GM19239 (cell line): ENCODE measurements at places on chromosomes 6 and 20.

DNA sequence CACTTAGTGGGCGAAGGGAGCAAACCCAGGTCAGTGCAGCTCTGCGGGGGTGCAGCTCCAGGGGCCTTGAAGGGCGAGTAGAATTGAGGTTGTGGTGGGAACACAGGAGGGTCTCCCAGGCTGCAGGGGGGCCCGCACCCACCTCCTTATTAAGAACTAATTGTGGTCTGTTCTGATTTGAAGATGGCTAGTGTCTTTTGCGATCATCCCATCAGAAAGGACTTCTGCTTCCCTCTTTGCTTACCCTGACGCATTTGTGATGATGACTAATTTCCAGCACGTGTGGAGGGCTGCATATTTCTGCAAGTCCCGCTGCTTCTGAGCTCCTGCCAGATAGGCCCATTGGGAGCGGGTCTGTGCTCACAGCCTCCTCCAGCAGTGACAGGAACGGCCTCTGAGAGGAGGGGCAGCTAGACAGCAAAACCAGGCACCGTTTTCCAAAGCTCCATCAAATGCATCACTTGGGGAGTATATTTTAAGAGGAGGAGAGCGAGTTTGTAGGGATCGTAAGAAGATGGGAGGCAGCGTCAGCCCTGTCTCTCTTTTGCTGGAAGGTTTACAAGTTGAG lies 268.9 kb downstream of the CDH4 start:
- DNase-seq: no peak

GRCh38 chr6:8879334-8879733 lies 444.0 kb upstream of the SLC35B3 start:
- DNase-seq: no peak

GRCh38 chr6:54787825-54788224 lies 58.7 kb upstream of the FAM83B start:
- DNase-seq: no peak

DNA sequence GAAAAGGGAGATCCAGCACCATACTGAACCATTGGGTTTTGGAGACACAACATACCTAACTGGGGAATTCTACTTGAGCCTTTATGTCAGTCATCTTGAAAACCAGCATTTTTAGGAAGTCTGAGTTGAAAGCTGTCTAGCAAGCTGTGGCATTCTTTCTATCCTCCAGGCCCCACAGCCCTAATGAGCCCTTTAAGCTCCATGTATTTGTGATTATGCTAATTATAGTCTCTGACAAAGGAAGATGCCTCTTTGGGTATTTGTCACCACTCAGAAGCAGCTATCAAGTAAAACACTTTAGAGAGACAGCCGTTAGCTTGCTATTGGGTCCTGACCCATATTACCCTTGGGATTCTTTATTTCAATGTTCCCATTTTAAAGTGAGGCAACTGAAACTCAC lies 159.5 kb upstream of the MANEA start:
- no peak for DNase-seq

- DNase-seq: no peak
These were observed 1.4 kb downstream of the BACH2 start for GRCh38 chr6:90294989-90295853.

DNA sequence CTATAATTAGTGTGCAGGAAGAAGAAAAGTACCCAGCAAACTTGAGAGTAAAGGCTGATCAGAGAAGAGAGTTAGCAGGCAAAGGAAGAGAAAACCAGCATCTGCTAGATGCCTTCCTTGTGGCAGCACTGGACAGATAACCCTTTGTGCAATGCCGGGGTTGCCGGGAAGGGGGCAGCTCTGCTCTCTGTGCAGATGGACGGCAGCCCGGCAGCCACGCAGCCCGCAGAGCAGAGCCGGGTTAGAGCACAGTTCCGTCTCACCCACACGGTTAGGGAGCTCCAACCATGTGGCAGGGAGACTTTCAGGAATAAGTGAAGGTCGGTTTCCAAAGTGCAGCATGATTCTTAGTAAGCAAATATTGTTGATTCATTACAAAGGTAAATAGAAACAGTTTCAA lies 80.0 kb upstream of the RPS6KA2 start:
- DNase-seq: peak; percentile 19

DNA sequence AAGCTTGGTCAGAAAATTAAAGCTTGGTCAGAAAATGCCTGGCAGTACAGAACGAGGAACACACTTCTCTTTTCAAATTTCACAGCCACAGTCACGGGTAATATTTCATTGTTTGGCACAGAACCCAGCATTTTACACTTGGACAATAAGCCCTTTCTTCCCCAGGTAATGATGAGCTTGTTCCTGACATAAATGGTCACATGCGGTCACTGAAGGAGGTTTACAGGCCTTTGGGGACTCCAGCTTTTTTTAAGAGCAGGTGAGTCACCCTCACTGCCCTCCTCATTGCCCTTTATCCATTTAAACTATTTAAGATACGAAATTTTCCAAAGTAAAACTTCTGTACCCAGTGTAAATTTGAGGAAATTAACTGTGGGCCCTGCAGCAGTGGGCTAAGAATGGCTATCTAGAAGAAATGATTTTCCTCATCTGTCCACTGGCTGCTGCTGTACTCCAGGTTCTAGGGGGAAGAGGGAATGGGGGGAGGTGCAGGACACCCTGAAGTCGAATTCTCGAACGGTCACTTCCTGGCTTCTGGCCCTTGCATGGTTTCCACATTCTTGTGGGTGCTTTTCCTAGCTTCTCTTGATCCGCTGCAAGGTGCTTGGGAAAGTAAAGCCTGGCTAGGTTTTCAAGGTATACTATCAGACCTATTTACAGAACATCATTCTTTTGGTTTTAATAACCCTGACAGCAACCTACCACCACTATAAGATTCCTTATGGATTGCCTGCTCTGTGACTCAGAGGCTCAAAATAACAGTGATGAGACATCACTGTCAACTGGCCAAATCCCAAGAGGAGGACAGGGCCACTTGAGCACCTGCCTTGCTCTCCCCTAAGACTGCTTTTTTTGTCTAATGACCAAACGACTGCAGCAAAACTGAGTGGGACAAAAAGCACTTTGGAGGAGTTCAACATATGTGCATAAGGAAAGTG lies 75.8 kb downstream of the PREP start:
- no peak for DNase-seq

GRCh38 chr6:76694795-76695194 lies 622.3 kb upstream of the IMPG1 start:
- DNase-seq: no peak

DNA sequence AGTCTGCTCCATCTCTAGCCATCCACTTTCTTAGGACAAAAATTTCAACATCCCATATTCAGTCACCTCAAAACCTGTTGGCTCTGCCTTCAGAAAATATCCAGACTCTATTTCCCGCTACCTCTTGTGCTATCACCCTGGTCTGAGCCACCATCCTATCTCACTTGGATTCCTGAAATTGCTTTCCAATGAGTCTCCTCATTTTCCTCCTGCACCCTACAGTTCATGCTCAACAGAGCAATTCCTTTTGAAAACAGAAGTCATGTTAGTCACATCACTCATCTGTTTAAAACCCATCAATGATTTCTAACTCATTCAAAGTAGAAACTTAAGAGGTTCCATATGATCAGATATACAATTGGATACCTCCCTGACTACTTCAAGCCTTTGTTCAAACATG lies 229.9 kb downstream of the ADGRG6 start:
- no peak for DNase-seq

- DNase-seq: no peak
These were observed 97.5 kb downstream of the GMDS start for GRCh38 chr6:2147766-2148448.

DNA sequence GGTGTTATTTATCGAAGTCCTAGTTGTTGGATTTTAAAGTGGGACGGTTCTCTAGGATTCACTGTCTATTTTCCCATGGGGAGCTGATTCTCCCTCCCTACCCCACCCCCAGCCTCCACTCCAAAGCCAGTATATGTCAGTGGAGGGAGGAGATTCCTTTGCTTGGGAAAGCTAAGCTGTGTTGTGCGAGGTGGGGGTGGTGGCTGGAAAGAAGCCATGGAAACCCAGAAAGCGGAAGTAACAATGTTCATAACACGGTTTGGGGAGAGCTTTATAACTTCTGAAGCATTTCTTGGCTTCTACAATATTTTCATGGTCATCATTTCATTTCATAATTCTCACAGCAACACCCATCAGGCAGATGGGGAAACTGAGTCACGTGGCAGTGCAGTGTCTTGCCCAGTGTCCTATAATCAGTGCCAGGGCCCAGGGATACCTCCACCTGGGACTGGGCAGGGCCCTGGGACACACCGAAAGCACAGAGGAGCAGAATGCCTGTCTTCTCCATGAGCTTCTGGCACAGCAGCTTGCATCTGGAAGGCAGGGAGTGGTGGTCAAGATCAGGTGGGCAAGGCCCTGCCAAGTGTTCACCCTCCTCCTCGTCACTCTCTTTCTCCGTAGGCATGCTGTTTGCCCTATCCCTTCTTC lies 4.5 kb downstream of the SUN5 start:
- no peak for DNase-seq

DNA sequence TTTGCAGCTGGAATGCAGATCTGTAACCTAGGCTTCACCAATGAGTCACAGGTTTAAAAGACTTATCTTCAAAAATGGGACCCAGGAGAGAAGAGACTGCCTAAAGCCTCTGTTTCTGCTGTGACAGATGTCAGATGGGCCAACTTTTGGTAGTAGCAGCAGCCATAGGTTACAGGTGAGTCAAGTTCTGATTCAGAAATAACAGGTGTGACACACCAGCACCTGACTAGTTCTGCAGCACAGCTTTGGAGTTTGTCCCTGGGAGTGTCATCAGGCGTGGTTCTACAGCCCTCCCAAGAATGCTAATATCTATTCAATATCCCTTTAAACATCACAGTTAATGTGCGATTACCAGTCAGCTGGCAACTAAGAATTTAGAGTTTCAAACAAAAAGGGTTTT lies 121.9 kb upstream of the BTN3A2 start:
- DNase-seq: no peak

- DNase-seq: no peak
These were observed 31.9 kb upstream of the NFATC2 start for GRCh38 chr20:51574248-51575033.

DNA sequence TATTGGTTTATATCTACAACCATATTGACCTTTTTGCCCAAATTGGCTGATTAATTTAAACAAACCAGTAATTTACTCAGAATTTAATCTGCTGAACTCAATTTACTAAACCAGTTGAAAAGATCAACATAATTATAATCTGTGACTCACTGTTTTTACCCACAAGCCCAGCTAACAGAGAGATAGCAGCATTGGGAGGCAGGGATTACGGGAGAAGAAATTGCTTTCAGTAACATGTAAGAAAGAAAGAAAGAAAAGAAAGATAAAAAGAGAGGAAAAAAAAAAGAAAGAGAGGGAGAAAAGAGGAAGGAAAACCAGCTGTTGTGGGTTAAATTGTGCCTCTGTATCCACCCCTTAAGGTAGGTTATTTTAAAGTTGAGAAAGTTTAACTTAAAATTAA lies 13.3 kb upstream of the RHAG start:
- DNase-seq: no peak

GRCh38 chr6:21773576-21773968 lies 180.0 kb downstream of the SOX4 start:
- DNase-seq: no peak

GRCh38 chr20:52746190-52746589 lies 226.0 kb upstream of the TSHZ2 start:
- DNase-seq: no peak
